ENCODE measurements at places on chromosomes 13 and 19.

GRCh38 chr19:38006361-38007045, 99.5 kb downstream of the SIPA1L3 start:
- no peak for DNase-seq

- DNase-seq, result no peak
Measured at GRCh38 chr13:94612050-94612449, 10.4 kb downstream of the GPR180 start.

DNA sequence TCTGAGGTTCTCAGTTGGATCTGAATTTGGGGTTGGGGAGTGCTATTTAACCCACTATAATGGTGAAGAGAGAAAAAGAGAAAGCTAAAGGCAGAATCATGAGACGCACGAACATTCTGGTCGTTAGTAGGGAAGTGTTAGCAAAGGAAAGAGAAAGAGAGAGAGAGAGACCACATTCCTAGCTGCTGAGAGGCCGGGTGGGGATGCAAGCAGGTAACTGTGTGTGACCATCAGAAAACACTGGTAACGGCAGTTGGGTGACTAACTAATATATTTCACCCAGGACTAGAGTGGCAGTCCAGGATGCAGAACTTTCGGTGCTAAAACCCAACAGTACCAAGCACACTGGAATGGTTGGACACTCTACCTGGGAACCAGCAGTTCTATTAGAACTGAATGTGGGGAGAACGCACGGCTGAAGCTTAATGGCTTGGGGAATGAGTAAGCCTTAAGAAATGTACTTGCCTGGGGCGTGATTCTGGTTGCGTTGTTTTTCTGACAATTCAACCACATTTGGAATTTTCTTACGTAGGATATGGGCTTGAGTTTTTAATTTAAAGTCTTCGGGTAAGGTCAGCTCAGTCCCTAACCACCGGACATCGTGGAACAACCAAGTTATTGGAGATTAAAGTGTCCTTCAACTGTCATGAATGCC, 130.2 kb downstream of the DNAJC15 start:
- no peak for DNase-seq

- DNase-seq, result peak; percentile 37
Measured at GRCh38 chr19:55641426-55642152, 787 bp downstream of the ZNF580 start.

DNA sequence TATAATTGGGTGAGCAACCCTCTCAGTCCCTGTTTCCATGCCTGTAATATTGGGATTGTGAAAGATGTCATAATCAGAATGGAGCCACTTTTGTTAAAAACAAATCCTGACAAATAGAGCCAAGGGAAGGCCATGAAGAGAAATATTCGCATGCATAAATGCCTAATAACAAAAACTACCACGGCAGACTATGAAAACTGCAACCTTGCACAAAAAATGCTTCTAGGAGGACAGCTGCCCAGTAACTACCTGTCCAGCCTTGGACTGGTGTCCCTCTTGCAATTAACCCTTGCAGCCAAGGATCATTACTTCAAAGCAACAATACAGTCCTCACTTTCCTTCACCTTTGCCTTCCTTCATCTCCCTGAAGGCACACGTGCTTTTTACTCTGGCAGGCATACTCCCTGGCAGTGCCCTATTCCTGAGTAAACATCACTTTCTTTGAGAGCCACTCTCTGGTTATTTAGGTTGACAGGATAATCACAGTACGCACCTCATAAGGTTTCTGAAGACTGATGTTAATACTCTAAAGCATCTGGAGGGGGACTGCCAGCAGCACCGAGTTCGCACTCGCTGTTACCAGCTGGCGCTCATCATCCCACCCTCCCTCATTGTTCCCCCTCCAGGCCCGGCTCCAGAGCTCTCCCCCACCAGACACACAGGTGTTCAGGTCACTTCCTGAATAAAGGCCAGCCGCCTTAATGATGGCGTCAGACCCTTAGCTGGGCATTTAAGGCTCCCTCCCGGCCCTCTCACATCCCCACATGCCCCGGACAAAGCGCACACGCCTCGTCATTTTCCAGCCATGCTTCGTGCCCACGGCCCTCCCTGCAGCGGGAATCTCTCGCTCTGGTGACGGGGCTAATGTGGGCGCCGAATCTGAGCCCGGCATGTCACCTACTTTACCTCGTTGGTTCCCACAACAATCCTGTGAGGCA, 57.3 kb downstream of the CDADC1 start:
- no peak for DNase-seq

DNA sequence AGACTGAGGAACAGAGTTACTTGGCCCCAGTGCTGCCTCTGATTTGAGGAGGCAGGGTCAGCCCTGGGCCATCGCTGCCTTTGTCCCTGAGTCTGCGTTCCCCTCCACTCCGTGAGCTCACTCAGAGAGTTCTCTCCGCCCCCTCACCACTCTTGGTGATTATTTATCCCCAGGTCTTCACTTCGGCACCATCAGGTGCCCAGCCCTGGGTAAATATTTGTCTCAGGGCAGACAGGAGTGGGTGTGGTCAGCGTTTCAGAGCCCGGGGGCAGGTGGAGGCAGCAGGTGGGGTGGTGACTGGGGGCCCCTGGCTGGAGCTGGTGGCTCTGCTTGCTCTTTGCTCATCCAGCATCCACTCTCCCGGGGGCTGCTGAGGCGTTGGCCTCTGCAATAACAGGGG, 20.6 kb downstream of the PPP1R37 start:
- DNase-seq, result no peak

GRCh38 chr19:2575734-2576481, 100.0 kb downstream of the GADD45B start:
- DNase-seq, result no peak
